Adipocyte (in vitro differentiated cells): ENCODE measurements at places on chromosomes 16 and 17.
A peak's percentile ranks its signal among the peaks of the same experiment; 100 is the strongest.

GRCh38 chr17:42407289-42407836 lies 15.7 kb downstream of the CAVIN1 start:
- DNase-seq: no peak

DNA sequence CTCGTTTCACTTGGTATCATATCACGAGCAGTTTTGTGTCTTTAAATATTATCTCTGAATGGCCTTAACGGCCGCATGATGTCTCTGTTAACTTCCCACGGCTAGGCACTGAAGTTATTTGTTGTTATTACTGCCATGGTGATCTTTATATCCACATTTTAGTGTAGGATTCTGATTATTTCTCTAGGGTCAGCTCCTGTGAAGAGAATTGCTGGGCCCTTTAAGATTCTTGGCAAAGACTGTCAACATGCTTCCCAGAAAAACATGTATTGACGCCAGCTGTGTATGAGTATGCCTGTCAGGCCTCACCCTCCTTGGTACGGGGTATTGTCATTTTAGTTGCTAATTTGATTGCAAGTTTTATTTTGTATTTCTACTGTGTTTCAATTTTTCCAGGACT lies 263.5 kb downstream of the SNX29 start:
- DNase-seq: peak; percentile 21

DNA sequence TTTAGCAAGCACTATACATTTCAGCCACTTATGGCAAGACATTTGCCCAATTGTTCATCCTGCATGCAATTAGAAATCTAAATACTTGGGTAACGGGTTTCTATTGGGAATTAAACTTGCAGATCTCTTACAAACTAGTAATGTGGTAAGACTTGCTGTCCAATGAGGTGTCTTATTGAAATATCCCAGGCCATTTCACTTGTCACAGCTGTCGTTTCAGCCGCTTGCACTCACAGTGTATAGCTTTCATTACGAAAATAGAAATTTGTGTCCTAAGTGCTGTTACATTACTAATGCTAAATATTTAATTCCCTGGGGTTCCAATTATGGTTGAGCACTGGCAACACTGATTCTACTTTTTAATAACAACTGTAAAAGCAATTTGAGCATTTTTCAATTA lies 40.3 kb upstream of the IRX5 start:
- no peak for DNase-seq

GRCh38 chr16:27890006-27890405 lies 173.5 kb downstream of the GSG1L start:
- no peak for DNase-seq

DNA sequence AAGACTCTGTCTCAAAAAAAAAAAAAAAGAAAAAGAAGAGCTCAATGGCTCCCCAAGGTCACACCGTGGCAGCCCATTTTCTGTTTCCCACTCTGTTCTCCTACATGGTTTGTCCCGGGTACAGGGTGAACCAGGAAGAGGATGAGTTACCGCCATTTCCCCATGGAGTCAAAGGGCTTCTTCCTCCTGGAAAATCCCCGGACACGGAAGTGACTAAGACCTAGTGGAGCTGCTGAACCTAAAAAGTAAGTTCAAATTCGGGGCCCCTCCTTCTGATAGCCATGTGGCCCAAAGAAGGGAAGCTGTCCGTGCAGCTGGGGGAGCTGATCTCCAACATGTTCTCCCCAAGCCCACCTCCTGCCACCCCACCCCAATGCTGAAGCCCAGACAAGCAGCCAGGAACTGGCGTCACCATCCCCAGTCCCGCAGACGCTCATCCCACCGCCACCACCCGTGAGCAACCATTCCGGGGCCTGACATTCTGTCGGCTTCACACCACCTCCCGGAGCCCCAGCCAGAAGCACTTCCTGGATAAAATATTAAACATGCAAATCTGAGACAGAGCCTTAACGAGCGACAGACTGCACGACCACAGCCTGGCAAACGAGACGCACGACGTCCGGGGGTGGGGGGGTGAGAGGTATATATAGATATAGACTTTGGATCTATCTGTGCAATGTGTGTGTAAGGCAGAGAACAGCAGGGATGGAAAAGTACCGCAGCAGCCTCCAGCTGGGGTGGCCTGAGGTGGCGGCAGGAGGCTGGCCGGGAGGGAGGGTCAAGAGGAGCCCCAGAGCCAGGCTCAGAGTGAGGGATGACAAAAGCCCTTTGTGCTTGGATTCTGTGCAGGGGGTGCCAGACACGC lies 17.6 kb downstream of the EPOP start:
- DNase-seq: no peak

- no peak for DNase-seq
These were observed 31.0 kb downstream of the TEKT5 start for GRCh38 chr16:10663744-10664143.

DNA sequence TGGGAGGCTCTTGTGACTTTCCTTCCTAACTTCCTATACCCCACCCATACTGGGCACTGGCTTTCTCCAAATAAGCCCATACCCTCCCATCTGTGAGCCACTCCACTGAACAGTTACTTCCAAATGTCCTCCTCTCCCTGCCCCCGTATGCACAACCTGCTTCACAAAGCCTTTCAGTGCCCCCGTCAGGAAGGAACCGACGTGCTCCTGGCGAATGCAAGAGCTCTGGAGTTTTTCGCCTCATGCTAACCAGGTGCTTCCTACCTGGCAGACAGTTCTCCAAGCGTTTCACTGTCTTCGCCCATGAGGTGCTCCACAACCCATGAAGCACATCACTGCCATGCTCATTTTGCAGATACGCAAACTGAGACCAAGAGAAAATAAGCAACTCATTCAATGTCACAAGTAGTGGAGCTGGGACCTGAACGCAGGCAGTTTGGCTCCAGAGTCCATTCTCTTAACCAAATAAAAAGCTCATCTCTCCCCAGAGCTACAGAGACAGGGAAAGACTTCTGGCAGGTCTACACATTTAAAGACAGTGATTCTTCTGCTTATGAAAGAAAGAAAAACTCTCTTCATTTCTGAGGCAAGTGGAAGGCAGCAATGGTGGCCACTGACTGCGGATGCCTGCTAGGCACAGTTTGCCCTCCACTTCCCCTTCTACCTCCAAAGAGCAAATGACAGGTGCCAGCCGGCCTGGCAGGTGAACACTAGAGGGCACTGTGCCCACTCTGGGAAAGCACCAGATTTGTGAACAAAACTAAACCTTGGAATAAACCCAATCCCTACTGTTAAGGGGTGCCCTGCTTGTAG lies 23.8 kb downstream of the SPHK1 start:
- peak; percentile 69 for DNase-seq

DNA sequence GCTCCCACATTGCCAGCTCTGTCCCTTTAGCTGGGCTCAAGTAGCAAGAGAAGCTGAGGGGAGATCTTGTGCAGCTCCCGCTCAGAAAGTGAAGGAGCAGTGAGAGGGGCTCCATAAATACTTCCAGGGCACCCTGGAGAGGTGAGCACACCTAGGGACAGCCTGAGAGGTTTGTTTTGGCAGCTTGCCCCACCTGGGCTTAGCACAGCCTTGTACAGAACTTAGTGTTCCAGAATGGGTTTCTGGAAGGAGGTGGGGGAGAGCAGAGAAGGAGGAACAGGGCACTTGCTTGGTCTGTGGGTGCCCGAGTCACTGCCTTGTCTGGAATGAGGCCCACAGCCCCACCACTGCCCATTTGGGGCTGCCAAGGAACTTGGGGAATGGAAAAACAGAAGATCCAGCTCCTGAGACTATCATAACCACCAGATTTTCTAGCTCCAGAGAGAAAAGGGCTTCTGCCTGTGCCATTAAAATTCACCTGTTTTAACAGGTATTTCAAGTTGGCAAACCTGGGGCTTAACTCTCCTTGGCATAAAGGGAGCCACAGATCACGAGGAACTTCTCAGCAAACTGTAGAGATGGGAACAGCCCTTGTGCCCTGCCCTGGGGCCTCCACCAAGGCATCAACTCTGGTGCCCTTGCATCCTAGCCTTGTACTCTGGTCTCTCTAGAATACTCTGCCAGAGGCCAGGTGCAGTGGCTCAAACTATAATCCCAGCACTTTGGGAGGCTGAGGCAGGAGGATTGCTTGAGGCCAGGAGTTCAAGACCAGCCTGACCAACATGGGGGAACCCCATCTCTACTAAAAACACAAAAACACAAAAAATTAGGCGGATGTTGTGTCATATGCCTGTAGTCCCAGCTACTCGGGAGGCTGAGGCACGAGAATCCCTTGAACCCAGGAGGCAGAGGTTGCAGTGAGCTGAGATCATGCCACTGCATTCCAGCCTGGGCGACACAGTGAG lies 1.9 kb downstream of the PRR15L start:
- DNase-seq: no peak

DNA sequence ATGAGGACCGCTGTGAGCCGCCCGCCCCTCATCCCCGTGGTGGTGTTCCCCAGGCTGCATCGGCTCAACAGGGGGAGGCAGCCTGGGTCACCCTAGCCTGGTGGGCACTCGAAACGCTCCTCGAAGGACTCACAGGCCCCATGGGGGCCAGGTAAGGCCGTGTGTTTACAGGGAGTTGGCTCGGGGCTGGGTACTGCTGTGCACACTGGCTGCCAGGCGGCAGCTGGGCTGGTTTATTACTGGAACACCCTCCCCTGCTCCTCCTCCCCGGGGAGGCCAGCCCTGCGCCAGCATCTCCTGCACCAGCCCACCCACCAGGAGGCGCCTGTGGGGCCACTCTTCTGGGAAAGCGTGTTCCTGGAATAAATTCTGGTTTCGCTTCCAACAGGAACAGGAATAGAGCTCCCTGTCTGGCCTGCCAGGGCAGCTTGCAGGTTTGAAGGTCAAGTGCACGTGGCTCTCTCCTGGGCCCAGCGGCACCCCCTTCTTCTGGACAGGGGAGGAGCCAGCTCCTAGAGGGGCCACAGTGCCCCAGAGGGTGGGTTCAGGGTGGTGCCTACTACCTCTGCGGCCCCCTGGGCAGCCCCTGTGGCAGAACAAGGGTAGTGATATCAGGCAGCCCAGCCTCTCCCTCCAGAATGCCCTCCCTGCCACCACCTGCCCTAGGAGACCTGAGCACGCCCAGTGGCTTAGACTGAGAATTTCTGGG lies 11.3 kb downstream of the MCRIP1 start:
- DNase-seq: no peak

- no peak for DNase-seq
These were observed 30.3 kb upstream of the KSR1 start for GRCh38 chr17:27425991-27426390.

- peak; percentile 76 for DNase-seq
These were observed 955 bp downstream of the ACLY start for GRCh38 chr17:41917679-41918313.

DNA sequence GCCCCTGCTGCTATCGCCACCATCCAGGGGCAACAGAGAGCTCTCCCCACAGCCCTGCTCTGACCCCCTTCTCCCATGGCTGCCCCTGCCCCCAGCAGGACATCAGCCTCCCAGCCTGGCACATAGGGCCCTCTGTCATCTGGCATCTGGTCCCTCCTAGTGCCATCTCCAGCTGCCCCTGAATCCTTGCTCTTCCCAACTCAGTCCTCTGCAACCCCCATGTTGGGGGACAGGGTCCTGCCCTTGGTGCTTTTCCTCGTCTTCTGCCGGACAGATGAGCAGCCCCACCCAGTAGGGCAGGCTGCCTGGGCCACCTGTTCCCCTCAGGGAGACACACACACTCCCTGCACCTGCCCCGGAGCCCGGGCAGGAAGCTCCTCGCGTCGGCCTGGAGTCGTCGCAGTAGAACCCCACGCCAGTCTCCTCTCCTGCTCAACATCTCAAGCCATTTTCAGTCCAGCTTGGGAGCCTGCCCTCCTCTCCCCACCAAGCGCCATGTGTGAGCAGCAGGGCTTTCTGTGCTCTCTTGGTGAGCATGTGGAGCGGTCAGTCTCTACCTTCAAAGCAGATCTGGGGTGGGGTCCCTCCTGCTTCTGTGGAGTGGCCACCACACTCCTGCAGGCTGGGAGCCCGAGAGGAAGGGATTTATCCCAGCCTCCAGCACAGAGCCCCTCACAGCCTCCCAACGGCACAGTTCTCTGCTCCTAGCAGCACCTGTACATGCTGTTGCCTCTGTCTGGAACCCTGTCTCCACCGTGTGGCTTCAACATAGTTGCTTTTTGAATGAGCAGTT lies 28.2 kb downstream of the TNFRSF13B start:
- no peak for DNase-seq

DNA sequence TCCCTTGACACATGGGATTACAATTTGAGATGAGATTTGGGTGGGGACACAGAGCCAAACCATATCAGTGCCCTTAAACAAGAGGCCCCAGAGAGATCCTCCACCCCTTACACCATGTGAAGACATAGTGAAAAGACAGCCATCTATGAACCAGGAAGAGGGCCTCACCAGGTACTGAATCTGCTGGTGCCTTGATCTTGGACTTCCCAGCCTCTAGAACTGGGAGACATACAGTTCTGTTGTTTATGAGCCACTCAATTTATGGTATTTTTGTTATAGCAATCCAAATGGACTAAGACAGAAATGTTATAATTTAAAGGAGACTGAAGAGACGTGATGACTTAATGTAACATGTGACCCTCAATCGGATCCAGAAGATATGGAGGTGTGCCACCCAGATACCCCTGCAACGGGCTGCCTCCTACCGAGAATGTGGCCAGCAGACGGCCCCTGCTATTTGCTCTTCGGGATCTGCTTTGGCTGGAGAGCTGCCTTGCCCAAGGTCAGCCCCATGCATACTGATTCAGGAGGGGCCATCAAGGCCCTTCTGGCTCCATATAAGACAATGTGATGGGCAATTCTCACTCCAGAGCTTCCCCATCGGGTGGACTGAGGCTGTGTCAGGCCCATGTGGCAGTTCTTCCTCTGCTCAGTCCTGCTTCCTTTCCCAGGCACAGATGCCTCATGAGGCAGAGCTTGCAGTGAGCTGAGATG lies 80.6 kb downstream of the NETO2 start:
- no peak for DNase-seq

GRCh38 chr17:79775632-79776031 lies 2.3 kb upstream of the CBX2 start:
- no peak for DNase-seq

DNA sequence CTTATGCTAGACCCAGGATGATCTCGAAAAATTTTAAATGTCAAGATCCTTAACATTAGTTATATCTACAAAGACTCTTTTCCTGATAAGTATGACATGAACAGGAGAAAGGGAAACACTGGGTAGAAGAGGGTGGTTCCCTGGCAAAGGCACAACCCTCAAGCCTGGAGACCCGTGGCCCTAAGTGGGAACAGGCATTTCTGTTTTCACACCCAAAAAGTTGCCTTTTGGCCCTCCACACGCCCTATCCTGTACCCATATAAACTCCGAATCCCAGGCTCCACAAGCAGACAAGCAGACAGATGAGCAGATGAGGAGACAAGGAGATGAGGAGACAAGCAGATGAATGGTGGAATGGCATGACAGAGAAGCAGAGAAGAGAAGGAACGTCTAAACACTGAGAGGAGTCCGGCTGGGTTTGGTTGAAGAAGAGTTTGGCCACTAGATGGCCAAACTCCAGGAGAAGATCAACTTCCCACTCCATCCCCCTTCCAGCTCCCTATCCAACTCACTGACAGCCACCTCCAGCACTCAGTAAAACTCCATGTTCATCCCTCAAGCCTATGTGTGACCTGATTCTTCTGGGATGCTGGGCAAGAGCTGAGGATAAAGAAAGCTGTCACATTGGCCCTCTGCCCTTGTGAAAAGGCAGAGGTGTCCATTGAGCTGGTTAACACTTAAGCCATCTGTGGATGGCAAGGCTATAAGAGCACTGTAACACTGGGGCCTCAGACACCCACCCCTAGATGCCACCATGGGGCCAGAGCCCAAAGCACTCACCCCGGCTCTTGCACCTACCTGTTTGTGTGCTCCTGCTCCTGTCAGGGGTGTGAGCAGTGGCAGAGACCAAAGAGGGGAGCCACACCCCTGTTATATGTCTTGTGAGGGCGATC lies 139.6 kb upstream of the FAM20A start:
- DNase-seq: no peak
